ENCODE measurements at places on chromosomes 2 and 18. TPM values are rescaled to one million over a fixed set of nuclear protein-coding genes. Genes with fewer than 3 reads are reported as not detected.

DNA sequence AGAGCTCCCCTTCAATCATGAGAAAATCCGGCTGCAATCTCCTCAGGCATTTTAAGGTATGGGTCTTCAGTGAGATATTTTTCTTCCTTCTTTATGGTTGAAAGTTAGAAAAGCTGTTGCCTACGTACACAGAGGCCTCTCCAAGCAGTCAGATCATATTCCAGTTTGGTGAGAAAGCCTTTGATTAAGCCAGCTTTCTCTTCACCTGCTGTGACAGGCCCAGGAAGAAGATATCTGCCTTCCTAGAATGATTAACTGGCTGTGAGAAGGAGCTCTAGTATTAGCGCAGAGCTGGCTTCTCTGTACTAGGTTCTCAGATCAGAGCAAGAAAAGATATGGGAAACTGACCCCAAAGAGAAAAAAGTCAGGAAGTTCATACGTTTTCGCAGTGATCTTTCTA lies 585.0 kb upstream of the CHAC2 start:
- DNase-seq = no peak

GRCh38 chr2:138298900-138299299 lies 202.7 kb upstream of the SPOPL start:
- no peak for DNase-seq

DNA sequence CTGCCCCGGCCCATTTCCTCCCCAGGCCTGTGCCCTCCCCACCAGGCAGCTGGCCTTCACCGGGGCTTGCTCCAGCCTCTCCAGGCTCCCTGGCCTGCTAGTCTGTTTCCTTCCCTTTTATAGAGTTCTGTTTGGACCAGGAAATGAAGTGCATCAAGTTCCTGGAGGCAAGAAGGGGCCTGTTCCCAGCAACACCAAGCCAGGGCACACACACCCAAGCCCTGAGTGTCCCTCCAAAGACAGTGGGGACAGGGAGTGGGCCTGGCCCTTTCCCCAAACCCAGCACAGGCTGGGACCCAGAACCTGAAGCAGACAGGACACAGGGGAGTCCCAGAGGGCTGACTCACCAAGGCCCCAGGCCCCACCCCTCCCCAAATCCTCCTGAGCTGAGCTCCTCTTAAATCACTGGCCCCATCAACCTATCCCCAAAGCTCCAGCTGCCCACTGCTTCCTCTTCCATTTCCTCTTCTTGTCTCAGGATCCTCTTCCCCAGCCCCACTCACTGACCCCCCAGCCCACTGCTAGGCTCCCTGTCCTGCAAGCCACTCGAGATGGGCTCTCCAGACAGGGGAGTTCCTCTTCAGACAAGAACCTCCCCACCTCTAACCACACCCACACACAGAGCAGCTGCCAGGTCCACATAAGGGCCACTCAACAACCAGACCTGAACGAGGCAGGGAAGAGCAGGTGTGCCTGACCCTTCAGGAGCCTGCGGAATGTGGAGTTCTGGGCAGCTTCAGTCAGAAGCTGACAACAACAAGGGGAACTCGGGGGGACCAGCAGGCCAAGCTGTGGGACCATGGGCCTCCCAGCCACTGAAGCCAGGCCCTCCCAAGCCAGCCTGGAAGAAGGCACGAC lies 74.2 kb downstream of the TNS1 start:
- no peak for DNase-seq

DNA sequence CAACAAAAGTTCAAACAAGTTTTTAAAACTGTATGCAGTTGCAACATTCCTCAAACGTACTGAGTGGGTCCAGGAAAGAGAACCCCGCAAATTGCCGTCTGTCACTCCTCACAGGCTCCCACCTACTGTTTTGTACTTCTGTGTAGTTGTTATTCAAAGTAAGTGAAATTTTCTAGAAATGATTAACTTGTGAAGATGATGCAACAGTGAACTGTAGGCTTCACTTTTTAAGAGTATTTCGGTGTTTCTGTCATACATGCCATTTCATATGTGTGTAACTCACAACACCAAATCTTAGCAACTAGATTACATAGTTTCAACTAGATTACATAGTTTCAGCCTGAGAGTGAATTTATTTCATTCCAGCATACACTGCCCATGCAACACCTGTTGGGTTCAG lies 226.0 kb upstream of the TANK start:
- DNase-seq = no peak

DNA sequence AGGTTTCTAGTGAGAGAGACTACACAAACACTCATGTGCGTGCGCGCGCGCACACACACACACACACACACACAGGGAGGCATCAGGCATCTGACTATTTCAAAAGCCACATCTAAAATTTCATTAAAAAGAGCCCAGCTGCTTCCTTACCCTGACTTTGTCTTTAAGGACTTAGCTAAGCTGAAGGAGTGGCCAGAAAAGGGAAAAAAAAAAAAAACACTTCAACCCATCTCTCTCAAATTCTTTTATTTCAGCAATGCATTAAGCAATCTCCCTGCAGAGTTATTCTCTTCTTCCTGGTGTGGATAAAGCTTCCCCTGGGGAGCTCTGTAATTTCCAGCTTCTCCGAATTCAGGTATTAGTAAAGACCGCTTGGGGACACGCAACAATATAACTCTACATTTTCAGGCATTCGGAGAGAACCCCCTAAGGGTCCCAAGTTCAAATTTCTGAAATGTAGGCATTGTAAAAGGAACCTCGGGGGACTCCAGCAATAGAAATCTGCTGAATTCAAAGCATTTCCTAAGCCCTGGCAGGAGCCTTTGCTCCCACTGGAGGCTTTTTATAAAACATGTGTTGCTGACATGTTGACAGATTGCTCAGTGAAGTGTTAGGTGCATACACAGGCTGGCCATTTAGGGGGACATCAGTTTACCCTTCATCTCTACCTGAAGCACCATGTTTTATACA lies 67.0 kb downstream of the ZNF521 start:
- no peak for DNase-seq

DNA sequence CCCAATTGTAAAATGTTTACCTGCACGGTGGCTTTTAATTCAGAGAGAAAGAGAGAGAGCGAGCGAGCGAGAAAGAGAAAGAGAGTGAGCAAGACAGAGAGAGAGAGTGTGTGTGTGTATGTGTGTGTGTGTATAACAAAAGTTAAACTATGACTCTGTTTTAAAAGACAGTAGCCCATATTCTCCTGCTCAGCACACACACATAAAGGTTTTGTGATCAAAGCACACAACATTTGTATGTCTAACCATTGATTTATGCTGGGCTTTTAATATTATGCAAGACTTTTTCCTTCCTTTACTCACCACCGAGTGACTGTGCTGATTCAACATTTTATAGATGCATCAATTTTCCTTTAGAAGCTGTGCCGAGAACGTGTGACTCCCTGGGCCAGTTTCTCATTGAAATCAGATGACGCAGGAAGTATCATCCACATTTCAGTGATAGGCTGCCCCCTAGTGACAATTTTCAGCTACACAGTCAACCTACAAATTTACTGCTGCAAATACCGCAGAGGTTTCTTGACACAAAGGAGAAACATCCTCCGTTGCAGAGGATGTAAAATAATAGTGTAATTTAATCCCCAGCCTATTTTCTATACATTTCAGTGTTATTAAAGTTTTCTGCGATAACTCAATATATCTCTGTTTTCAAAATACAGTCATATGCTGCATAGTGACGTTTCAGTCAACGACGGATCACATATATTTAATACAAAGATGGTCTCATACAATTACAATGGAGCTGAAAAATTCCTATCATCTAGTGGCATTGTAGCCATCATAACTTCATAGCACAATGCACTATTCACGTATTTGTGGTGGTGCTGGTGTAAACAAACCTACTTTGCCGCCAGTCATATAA lies 165.9 kb upstream of the TANK start:
- peak; percentile 29 for DNase-seq

GRCh38 chr2:234436482-234436837 lies 60.4 kb downstream of the ARL4C start:
- DNase-seq = no peak

- no peak for DNase-seq
Observed at GRCh38 chr2:33437297-33437696, 39.2 kb upstream of the RASGRP3 start.

GRCh38 chr18:8976606-8977005 lies 125.9 kb upstream of the NDUFV2 start:
- no peak for DNase-seq

- DNase-seq = no peak
Observed at GRCh38 chr18:48337053-48337452, 72.1 kb downstream of the ZBTB7C start.

DNA sequence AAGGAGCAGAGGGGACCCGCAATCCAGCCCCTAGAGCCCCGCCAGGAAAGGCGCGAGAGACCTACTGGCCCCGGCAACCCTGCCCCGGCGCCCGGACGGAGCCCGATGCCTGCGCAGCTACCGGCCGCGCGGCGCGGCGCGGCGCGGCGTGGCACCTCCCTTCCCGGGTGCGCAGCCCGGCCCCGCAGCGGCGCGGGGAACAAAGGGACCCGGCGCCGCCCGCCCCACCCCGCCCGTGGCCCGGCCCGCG lies 307 bp downstream of the CDH2 start:
- no peak for DNase-seq

The NCK2 gene
- total RNA-seq = 32.6 TPM

The ZNF516 gene
- 11.2 TPM for total RNA-seq

The ANKRD62 gene
- not detected for total RNA-seq

The ACKR3 gene
- total RNA-seq = 53.0 TPM

The RGPD3 gene
- total RNA-seq = 0.50 TPM

Data from omental fat pad (tissue), 4 donors.